ENCODE measurements at places on chromosomes 4 and X. TPM values are rescaled to one million over a fixed set of nuclear protein-coding genes. Genes with fewer than 3 reads are reported as not detected.
A peak's percentile ranks its signal among the peaks of the same experiment; 100 is the strongest.

- peak; percentile 59 for DNase-seq
Observed at GRCh38 chr4:174828845-174829701, at the start of gene GLRA3. TSS of gene GLRA3 (minus strand) at chr4:174829247. CDS start at chr4:174828811, 436 bp downstream.

- no peak for DNase-seq
Observed at GRCh38 chr4:94519925-94520789, 68.4 kb downstream of the PDLIM5 start.

- no peak for DNase-seq
Observed at GRCh38 chr4:100977746-100978397, 369.5 kb downstream of the PPP3CA start.

DNA sequence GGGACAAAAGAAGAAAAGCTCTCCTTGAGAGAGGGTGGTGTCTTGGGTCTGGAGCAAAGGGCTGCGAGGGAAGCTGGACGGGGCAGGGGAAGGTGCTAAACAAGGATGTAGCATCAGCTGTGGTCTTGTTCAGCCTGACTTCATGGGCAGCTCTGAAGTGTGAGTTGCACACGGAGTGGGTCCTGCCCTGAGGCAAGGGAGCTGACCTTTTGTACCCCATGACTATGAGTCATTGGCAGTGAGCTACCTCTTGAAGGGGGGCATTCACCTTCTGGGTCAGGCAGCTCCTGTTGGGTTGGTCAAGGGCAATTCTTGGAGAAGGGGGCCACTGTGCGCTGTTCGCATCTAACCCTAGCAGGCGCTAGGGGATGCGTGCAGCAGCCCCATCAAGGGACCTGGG, 151.8 kb downstream of the SMIM20 start:
- no peak for DNase-seq

The GCNA gene
- 1.5 TPM for polyA plus RNA-seq

DNA sequence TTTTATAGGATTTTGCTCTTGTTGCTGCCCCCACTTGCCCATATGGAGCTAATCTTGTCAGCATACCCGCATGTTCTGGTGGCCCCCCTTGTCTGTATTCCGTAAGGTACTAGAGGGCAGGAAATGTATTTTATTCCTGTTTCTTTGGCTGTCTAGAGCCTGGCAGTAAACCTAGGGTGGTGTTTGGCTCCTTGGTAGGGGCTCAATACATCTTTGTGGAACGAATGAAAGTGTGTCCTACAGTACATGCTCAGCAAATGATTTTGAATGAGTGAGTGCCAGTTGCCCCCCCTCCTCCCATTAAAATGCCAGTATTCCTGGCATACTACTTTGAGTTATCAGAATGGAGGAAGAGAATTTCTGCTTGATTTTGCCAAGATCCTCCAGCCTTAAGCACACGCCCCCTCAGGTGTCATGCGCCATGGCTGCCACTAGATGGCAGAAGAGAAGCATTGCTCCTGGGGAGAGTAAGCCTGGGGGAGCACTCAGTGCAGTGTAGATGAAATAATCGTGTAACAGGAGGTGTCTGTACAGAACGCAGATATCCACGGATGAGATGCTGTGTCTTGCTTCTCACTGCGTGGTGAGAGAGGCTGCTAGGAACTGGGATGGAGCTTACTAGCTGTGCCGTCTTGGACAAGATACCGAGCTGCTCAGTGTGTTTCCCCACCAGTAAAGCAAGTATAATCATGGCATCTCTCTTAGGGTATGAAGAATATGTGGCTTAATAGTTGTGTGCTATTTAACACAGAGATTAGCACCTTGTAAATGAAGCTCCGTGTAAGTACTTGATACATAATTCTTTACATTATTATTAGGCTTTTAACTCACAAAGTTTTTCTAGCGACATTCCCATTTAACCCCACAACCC, 17.2 kb upstream of the RNF212 start:
- DNase-seq = peak; percentile 85

DNA sequence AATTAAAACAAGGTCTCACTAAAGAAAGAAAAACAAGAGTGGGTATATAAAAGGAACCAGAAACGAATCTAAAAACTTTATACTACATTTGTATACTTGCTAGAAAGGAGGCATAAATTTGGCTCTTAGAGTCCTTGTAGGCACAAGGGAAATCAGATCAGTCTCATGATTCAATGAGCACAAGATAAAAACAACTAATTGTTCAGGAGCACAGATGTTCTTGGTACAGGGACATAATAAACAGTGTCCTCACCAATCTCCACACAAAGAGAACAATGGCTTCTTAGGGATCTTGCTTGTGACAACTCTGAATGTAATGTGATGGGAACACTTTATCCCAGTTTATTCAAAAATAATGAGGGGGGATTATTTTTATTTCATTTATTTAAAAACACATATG, 28.3 kb downstream of the TMEM144 start:
- DNase-seq = no peak

- no peak for DNase-seq
Observed at GRCh38 chr4:54315561-54316538, 86.8 kb downstream of the PDGFRA start.

- no peak for DNase-seq
Observed at GRCh38 chr4:143668930-143669552, 31.4 kb downstream of the FREM3 start.

- no peak for DNase-seq
Observed at GRCh38 chrX:63961964-63962363, 176.9 kb upstream of the ARHGEF9 start.

DNA sequence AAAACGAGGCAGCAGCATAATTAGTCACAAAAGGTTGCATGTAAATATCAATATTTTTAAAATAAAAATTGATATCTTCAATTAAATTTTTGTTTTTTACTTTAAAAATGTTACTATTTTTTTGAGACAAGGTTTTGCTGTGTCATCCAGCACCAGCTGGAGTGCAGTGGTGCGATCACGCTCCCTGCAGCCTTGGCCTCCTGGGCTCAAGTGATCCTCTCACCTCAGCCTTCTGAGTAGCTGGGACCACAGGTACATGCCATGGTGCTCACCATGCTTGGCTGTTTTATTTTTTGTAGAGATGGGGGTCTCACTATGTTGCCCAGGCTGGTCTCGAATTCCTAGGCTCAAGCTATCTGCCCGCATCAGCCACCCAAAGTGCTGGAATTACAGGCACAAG, 96.8 kb upstream of the FRAS1 start:
- DNase-seq = no peak

- DNase-seq = no peak
Observed at GRCh38 chrX:118047446-118048186, 69.0 kb downstream of the KLHL13 start.

DNA sequence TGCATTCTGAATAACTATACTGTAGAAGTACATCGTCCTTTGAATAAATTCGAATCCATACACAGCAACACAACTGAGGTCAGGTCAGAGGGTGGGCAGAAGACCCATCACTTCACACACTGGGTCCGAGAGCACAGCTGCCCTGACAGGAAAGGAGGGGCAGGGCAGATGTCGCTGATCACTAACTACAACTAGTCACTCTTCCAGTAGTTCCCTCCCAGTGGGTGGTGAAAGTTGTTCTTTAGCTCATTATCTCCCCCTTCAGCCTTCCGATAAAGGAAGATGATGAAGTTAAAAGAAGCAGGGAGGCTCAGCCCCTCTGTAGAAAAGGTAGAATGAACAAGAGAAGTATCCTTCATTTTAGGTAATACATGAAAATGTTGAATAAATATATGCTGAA, 278.9 kb downstream of the INPP4B start:
- DNase-seq = peak; percentile 68

The MCF2 gene
- not detected for polyA plus RNA-seq

The PDZD4 gene
- polyA plus RNA-seq = 2.4 TPM

DNA sequence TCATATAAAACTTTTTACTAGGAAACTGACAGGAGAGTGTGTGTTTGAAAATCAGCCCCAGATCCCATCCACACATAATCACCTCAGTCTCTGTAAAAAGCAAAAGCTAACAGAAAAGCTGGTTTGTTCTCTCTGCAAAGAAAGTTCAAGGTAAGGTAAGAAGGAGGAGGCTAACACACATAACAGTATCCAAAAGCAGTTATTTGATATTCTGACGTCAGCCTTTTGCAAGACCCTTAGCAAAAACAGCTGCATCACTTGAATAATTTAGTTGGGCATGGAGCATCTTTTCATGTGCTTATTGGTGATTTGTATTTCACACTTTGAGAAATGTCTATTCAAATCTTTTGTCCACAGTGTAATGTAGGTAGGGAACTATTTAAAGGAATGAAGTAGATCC, 5.5 kb downstream of the TCEAL9 start:
- DNase-seq = no peak

DNA sequence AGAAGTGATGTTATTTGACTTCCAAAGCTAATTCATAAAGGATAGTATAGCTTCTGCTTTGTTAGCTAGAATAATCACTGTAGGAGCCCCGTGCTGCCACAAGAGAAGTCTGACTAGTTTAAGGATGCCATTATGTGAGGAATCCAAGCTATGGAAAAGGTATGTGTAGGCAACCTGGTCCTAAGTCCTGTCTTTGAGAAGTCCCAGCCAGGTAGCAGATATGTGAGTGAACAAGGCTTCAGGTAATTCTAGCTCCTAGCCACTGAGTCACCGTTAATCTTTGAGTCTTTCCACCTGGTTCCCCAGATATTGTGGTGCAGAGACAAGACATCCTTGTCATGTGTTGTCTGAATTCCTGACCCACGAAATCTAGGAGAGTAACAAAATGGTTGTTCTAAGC, 55.5 kb downstream of the BMP3 start:
- DNase-seq = no peak

- no peak for DNase-seq
Observed at GRCh38 chr4:77360451-77360850, 203.4 kb downstream of the CCNG2 start.
